IMR-90 (cell line): ENCODE measurements at places on chromosomes 1 and 21.
A peak's percentile ranks its signal among the peaks of the same experiment; 100 is the strongest.

- no peak for DNase-seq
Measured at GRCh38 chr1:246772686-246773085, 48.5 kb downstream of the SCCPDH start.

- peak; percentile 39 for DNase-seq
Measured at GRCh38 chr1:70411360-70411844, 334 bp downstream of the CTH start.

- no peak for DNase-seq
Measured at GRCh38 chr21:16241479-16241963, 511.7 kb downstream of the USP25 start.

DNA sequence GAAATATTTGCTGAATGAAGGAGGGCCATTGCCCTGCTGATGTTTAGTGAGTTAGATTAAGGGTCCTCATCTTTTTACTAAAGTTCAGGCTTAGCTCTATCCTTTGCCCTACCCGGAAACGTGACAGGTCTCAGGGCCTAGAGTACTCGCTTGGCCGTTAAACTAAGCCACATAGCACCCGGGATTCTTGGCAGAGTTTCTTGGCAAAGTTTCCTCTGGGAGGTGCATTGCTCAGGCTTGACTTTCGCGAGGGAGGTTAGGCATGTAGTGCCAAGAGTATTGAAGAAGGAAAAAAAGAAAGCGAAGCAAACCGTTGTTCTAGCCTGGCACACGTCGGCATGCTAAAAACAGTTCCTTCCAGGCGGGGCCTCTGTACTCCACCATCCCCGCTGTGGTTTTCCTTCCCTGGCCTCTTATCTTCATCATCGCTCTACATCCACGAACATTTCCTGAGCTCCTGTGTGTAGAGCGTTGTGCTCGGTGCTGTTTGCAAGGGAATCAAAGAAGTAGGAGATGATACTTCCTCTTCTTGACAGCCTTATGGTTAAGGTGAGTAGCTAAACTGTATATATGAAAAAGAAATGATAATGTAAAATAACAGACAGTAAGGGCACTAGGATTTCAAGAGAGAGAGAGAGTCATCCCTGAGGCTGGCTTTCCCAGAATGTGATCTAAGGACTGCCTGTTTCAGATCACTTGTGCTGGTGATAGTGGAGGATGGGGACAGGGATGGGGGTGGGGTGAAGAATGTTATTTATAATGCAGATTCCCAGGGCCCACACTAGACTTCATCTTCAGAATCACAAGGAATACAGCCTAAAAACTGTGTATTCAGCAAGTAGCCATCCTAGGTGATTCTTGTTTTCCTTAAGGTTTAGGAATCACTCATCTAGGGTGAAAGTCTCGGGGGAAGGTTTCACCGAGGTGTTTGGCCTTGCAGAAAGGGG, 18.8 kb downstream of the RNF220 start:
- DNase-seq = peak; percentile 35

DNA sequence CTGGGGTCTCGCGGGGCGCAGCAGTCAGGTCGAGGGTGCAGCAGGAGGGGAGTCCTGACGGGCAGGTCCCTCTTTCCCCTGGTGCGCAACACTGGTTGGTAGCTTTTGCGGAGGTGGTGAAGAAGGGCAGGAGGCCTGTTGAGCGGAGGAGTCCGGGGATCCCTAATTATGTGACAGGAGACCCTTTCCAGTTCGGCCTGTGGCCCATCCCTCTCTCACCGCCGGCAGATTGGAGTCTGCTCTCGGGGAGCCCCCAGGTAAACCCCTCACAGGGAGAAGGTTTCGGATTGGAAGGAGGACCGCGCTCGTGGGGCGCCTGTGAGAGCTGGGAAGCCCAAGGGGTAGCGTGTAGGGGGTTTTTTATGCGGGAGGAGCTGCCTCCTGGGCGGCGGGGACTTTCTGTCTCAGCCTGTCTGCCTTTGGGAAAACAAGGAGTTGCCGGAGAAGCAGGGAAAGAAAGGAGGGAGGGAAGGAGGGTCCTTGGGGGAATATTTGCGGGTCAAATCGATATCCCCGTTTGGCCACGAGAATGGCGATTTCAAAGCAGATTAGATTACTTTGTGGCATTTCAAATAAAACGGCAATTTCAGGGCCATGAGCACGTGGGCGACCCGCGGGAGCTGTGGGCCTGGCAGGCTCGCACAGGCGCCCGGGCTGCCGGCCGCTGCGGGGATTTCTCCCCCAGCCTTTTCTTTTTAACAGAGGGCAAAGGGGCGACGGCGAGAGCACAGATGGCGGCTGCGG, 9.5 kb downstream of the SIM2 start:
- no peak for DNase-seq

DNA sequence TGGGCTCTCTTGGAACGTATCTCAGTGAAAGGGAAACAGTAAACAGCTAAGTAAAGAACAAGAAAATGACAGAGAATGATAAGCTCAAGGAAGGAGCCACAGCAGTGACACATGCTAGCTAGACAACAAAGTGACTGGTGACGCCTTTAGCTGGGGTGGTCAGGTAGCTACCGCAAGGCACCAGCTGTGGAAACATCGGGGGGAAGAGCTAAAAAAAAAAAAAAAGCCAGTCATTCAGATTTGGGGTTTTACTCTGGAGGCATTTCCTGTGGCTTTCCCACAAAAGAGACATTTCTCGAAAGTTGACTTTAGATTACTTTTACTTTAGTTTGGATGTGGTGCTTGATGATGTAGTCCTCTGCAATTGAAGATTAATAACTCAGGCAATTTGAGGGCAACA, 2.1 kb downstream of the FHAD1 start:
- peak; percentile 4 for DNase-seq

DNA sequence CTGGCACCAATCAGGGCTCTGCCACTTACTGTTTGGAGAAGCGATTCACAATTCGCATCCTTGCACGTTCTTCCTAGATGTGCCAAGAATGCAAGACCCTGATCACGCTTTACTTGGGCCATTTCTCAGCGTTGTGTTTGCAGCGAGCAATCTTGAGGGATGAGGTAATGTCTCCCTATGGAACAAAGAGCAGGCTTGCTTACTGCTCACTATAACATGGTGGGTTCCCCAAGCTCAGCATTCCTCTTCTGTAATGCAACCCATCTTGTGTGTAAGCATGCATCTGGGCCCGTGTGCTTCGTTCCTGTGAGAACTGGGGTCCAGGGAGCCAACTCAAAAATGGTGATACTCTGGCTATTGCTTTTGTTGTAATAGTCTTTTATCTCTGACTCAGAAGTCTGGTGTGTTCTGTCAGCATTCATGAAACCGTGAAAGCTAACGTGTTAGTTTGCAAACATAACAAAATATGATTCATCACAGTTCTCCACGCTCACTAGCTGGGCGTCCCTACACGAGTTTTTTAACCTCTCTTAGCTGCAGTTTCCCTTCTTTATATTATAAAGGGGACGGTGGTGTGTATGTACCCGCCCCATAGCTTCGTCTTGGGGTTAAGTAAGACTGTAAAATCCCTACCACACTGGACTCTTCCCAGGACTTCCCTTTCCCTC, 33.3 kb downstream of the DNTTIP2 start:
- DNase-seq = peak; percentile 94

DNA sequence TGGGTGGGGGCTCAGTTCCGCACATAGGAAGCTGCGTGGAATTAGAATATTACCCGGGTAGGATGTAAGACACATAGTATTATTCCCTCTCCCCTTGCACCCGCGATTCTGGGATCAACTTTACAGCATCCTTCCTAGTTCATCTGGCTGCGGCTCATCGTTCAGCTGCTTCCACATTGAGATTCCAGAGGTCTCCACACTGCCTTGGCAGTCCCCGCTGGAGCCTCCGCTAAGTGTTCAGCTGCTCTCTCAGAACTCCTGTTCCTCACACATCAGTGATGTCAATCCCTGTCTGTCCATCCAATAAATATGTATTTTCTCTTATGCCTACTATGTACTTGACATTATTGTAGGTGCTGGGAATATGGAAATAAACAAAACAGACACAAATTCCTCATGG, 135.6 kb upstream of the SYT6 start:
- DNase-seq = no peak

- no peak for DNase-seq
Measured at GRCh38 chr1:184804220-184804619, 49.6 kb upstream of the EDEM3 start.

- DNase-seq = no peak
Measured at GRCh38 chr1:233427907-233428306, 100.4 kb downstream of the MAP3K21 start.

DNA sequence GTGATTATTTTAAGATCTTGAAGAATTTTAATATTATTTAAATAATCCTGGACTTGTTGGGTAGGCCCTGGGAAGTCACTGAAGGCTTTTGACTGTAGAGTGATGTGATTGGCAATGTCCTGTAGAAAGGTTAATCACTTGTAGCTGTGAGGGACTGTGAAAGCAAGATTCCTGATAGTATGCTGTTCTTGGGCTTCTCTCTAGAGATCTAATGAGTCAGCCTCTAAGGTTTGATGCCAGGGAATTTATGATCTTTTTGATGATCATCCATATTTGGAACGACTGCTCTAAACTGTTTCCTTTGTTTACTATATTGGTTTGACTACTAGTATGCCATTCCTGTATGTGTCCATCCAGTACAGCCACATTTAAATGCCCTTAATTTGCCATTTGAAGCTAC, 56.5 kb downstream of the CAMSAP2 start:
- peak; percentile 74 for DNase-seq

GRCh38 chr1:28322194-28322593, 6.6 kb upstream of the MED18 start:
- no peak for DNase-seq

DNA sequence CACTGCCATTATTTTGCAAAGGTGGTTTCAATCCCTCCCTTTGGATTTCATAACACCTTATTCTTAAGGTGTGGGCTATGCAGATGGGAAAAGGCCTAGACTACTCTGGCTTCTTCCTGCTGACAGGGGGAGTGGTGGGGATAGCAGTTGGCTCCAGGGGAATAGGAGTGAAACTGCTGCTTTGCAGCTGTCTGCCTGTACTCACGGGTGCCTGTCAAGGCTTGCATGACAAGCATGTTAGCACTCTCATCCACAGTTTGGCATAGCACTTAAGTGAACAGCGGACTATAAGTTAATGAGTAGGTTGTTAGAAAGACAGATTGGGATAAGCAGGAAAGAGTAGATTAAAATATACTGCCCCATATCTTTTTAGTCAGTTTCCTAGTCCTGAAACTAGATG, 287.5 kb upstream of the DAB1 start:
- DNase-seq = no peak

DNA sequence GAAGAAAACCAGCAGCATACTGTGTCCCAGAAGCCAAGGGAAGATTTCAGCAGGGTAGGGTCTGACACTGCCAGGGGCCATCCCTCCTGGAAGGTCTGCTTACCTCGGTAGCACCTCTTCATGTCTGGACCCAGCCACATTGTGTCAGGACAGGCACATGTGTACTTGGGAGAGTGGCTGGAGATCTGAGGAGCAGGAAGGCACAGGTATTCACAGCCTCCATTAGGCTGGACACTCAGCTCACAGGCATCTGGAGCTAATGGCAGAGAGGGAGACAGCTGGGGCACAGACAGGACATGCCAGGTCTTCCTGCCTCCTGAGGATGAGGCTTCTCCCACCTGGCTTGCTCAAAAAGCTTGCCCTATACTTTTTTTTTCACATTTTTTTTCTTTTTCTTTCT, 19.9 kb upstream of the MAGOH start:
- DNase-seq = no peak

GRCh38 chr1:8371372-8371991, 53.6 kb downstream of the SLC45A1 start:
- DNase-seq = no peak

- DNase-seq = no peak
Measured at GRCh38 chr1:47147047-47147785, 10.0 kb downstream of the CYP4A22 start.

GRCh38 chr1:201982082-201982622, 296 bp upstream of the RNPEP start:
- DNase-seq = no peak

GRCh38 chr1:34929497-34929852, at the start of gene DLGAP3:
Gene DLGAP3, minus strand, starts transcription at chr1:34929650. Its CDS starts 24,267 bp downstream, at chr1:34905383.
- no peak for DNase-seq

DNA sequence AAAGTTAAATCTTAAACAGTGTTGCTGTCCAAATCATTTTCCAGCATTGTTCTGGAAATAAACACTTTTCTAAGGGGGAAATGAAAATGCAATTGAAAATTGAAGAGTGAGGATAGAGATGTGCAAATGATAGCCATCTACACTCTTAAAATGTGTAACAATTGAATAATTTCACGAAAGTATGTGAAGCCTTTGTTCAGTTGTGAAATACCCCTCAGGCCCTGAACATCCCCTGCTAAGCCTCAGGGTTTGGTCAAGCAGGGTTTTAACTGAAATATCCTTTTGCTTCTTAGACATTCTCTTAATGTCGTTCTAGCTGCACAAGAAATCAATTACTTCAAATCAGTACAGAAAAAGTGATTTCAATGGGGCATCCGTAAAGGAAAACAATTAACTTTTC, 65.9 kb upstream of the DYNLT5 start:
- DNase-seq = no peak

- DNase-seq = peak; percentile 99
Measured at GRCh38 chr1:15952317-15953258, 23.3 kb downstream of the ZBTB17 start.

- DNase-seq = no peak
Measured at GRCh38 chr1:152186556-152187285, 27.7 kb upstream of the RPTN start.

GRCh38 chr1:58392083-58392482, 154.4 kb downstream of the OMA1 start:
- no peak for DNase-seq

DNA sequence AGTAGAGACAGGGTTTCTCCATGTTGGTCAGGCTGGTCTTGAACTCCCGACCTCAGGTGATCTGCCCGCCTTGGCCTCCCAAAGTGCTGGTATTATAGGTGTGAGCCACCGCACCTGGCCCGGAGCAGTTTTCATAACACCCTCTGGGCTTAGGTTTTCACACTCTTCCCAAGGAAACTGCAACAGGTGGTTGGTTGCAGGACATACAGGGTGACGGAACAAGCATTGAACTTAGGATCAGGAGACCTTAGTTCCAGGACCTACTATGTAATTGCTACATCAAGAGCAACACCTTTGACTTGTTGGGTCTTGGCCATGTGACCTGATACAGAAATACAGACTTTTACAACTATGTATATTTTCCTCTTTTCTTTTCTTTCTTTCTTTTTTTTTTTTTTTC, 37.9 kb downstream of the MFSD2A start:
- DNase-seq = no peak

GRCh38 chr1:235642943-235643371, 6.6 kb downstream of the GNG4 start:
- DNase-seq = no peak

DNA sequence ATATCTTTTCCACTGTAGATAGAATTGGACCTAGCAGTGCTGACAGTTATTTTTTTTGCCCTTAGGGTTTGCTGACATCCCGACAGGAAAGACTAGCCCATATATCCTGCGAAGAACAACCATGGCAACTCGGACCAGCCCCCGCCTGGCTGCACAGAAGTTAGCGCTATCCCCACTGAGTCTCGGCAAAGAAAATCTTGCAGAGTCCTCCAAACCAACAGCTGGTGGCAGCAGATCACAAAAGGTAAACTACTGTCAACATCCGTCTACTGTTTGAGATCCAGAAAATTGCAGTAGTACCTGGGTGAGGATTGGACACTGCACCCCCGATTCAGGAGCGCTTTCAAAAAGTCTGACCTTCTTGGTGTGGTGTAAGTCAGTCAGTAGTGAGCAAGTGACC, 55.8 kb downstream of the CENPF start:
- DNase-seq = peak; percentile 53
